Activated T-helper 1 cell treated with anti-CD3 and anti-CD28 coated beads, Interleukin-12 subunit alpha, Interleukin-12 subunit beta, Interleukin-2, Interleukin-4 antibody, amounts not matched to agents 30 ng/mL and 10 ng/mL and 1 ng/mL, durations not matched to agents 14 hours and 24 hours and 36 hours (primary cell): ENCODE measurements at places on chromosomes 3 and 15. TPM values are rescaled to one million over a fixed set of nuclear protein-coding genes. Genes with fewer than 3 reads are reported as not detected.

Gene FGF12
- total RNA-seq, result not detected in 2 replicates

Gene JAGN1
- total RNA-seq, result 42.4 and 46.3 TPM in 2 replicates

Gene CCR9
- total RNA-seq, result not detected in 2 replicates

Gene KLHL40
- total RNA-seq, result not detected in 2 replicates

Gene RMDN3
- total RNA-seq, result 39.0 and 42.2 TPM in 2 replicates

Gene MASP1
- not detected in 2 replicates for total RNA-seq

Gene CLDN16
- total RNA-seq, result not detected in 2 replicates

Gene C2CD4A
- 0.13 and 0.17 TPM in 2 replicates for total RNA-seq

Gene ULK3
- total RNA-seq, result 52.1 and 52.4 TPM in 2 replicates

Gene PTX3
- not detected in 2 replicates for total RNA-seq

Gene ONECUT1
- total RNA-seq, result not detected in 2 replicates

Gene CFAP91
- total RNA-seq, result 0.24 TPM in 1 of 2 replicates, not detected in the other

Gene MYD88
- 38.6 and 42.1 TPM in 2 replicates for total RNA-seq

Gene MYH15
- 0.10 and 0.12 TPM in 2 replicates for total RNA-seq

Gene MRPL46
- 47.5 and 49.1 TPM in 2 replicates for total RNA-seq

Gene CHRNB4
- total RNA-seq, result not detected in 2 replicates

Gene SAMMSON
- total RNA-seq, result not detected in 2 replicates

Gene ARL14
- total RNA-seq, result not detected in 2 replicates

Gene LMAN1L
- total RNA-seq, result 0.75 and 0.93 TPM in 2 replicates

Gene THPO
- total RNA-seq, result not detected in 2 replicates

Gene LRTM1
- total RNA-seq, result not detected in 2 replicates

Gene ADPGK
- total RNA-seq, result 94.0 and 101 TPM in 2 replicates

Gene CFAP100
- total RNA-seq, result not detected in 2 replicates

Gene CAMK2N2
- total RNA-seq, result 0.15 and 0.52 TPM in 2 replicates

Gene AHSG
- 0.16 TPM in 1 of 2 replicates, not detected in the other for total RNA-seq

Gene ATRIP
- 16.5 and 20.5 TPM in 2 replicates for total RNA-seq

Gene MAN2C1
- total RNA-seq, result 250 and 254 TPM in 2 replicates

Gene TGM4
- not detected in 2 replicates for total RNA-seq

Gene GUCA1C
- not detected in 2 replicates for total RNA-seq

Gene TMCO5A
- total RNA-seq, result not detected in 2 replicates

Gene ZNF35
- total RNA-seq, result 4.8 and 5.5 TPM in 2 replicates

Gene STRIT1
- total RNA-seq, result not detected in 2 replicates

Gene C2CD4B
- 0.78 and 0.83 TPM in 2 replicates for total RNA-seq
